Omental fat pad (tissue), 4 donors: ENCODE measurements at places on chromosomes 11 and 22.

- no peak for DNase-seq
Measured at GRCh38 chr22:46635756-46636155, 15.6 kb downstream of the GRAMD4 start.

GRCh38 chr22:39723899-39724351, 153.4 kb downstream of the CACNA1I start:
- no peak for DNase-seq

DNA sequence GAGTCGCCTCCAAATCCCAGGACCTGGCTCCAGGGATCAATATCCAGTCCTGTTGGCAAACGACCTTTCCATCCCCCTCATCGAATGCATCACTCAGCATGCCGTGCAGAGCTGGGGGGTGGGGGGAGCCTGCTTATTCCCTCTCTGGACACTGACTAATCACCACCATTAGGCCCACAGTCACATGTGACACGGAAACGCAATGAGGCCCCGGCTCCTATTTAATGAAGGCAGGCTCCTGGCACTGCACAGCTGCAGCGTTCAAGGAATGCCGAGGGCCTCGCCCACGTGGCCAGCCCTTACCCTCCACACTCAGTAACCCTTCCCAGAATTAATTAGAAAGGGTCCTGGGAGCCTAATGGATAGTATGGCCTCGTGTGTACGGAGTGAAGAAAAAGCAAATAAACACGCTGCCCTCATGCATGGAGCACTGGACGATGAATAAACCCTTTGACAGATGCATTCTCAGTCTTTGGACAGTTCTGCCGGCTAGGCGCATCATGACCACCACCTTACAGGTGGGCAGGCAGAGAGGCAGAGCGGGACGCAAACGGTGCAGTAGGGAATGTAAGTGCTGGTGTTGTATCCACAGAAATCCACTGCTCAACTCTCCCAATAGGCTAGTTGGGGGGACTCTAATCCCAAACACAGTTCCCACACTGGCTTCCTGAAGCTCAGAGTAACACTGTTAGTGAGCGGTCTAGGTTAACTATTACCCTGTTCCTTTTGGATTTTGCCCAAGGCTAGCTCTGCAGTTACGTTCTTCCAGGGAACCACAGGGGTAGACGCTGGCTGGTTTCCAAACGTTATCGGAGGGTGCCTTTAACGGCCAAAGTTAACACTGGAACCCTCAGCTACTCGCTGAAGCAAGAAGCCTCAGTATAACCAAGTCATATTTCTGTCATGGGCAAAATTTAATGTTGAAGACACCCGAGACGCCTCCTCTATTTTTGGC, 490.1 kb downstream of the OPCML start:
- no peak for DNase-seq

- DNase-seq = no peak
Measured at GRCh38 chr22:38923463-38924346, 33.7 kb upstream of the APOBEC3A start.

DNA sequence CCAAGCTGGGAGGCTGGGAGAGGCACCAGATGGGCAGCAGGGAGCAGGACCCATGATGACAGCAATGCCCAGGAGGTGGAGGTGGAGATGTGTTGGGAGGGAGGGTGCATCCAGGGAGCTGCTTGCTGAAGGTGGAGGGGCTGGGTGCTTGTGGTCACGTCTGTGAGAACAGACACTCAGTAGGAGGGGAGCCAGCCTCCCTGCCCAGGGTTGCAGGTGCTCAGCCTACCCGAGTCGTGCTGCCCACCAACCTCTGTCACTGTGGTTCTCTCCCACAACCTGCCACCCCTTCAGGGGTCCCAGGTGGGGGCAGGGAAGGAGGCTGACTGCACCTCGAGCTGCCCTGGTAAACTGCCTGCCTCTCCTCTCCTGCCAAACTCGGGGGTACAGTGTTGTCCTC, 5.5 kb downstream of the PRDX5 start:
- no peak for DNase-seq

GRCh38 chr11:129885381-129885780, 10.0 kb downstream of the NFRKB start:
- no peak for DNase-seq

- DNase-seq = no peak
Measured at GRCh38 chr22:27139935-27140511, 482.6 kb downstream of the MIAT start.

GRCh38 chr11:69969890-69970784, 108.0 kb upstream of the ANO1 start:
- no peak for DNase-seq

- no peak for DNase-seq
Measured at GRCh38 chr11:66119348-66120133, 49.5 kb downstream of the PACS1 start.

- no peak for DNase-seq
Measured at GRCh38 chr11:76263657-76264056, 57.4 kb upstream of the WNT11 start.

GRCh38 chr11:57213342-57214097, 23.5 kb downstream of the APLNR start:
- DNase-seq = no peak

GRCh38 chr11:122393209-122393860, 262.2 kb upstream of the UBASH3B start:
- no peak for DNase-seq

DNA sequence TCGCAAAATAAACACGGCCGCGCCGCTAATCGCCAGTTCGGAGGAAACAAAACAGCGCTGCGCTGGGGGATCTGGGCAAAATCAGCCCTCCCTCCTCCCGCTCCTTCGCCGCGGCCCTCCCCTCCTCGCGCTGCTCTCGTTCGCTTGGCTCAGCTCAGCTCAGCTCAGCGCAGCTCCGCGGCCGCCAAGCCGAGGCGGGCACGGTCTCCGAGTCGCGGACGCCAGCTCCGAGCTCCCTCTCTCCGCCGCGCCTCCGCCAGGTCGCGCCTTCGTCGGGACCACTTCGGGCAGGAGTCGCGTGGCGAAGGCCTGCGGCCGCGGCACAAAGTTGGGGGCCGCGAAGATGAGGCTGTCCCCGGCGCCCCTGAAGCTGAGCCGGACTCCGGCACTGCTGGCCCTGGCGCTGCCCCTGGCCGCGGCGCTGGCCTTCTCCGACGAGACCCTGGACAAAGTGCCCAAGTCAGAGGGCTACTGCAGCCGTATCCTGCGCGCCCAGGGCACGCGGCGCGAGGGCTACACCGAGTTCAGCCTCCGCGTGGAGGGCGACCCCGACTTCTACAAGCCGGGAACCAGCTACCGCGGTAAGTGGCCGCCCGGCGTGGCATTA, at the start of gene SPON1:
SPON1 (plus strand) TSS at position 162 of the 607 bp plus-strand sequence; CDS start at position 344, 182 bp downstream.
- DNase-seq = no peak

- no peak for DNase-seq
Measured at GRCh38 chr22:43878079-43878795, 13.6 kb downstream of the PNPLA5 start.

DNA sequence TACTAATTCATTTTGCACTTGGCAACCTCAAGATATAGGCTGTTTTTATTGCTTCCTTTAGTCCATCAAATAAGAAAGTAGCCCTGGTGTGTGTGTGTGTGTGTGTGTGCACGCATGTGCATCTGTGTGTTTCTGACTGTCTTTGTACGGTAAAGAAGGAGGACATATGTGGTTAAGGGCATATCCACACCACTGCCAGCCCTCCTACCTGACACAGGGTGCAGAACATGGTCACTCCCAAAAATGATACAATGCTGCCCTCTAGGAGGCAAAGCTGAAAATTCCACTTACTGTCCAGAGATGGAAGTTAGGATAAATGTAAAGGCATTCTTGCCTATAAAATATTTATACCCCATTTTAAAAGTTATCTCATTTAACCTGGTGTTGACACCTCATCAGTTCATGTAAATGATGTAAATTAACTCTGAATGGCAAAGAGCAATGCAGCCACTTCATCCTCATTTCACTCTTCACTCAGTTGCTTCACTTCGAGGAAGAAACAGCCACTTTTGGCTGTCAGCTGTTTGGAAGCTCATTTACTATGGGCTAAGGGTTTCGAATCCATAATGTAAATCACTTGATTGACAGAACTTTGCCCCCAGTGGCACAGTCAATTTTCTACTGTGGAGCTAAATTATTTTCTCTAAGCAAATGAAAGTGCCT, 83.1 kb upstream of the MTNR1B start:
- no peak for DNase-seq

- no peak for DNase-seq
Measured at GRCh38 chr11:84685149-84685548, 942.0 kb downstream of the DLG2 start.

GRCh38 chr11:27095059-27095458, 54.4 kb downstream of the BBOX1 start:
- no peak for DNase-seq

DNA sequence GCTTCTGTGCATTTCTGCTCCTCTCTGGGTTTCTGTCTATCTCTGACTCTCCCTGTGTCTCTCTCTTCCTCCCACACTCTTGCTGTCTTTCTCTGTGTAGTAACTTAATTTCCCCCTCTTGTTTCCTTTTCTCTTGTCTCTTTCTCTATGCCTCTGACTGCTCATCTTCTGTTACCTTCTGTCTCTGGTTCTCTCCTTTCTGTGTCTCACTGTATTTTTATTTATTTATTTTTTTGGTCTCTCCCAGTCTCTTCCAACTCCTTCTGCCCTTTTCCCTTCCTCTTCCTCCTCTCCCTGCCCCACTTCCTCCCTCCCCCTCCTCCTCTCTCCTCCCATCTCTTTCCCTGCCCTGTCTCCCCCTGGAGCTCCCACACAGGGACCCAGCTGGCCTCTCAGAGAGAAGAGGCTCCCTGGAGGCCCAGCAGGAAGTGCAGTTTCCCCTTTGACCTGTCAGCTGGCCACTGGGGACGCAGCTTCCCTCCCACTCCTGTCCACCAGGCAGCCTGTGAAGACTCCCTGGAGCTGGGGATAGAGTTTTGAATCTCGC, 38.3 kb upstream of the MYH9 start:
- DNase-seq = no peak

DNA sequence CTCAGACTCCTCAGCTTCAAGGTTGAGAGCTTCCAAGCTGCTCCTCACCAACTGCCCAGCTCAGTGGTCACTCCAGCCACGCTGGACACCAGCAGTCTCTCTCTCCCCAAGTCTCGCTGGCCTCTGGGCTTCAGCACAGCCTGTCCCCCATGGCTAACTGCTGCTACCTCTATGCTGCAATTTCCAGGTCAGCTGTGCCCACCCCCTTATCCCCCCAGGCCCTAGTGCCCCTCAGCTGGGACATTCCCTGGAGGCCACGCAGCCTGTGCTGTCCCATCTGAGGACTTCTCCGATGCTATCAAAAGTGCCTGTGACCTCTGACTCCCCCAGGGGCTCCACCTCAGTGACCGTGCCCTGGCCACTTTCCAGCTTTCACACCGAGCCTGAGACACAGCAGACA, 37.5 kb upstream of the PHF21B start:
- no peak for DNase-seq

GRCh38 chr22:17914474-17914873, 109.9 kb downstream of the MICAL3 start:
- no peak for DNase-seq

DNA sequence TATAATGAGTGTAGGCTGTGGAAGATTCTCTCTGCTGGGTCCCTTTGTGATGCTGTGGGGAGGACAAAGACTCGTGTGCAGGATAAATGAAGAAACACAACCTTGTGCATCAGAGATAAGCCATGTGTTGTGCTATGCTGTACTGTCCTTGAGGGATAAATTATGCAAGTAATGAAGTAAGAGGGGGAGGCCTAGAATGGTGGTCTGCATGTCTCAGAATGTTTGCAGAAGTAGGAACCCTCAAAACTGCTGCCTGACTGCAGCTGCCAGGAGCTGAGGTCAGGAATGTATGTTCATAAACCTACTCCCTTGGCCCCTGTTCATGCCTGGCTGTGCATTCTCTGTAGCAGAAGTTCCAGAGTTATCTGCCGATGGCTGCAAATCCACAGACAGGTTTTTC, 4.6 kb upstream of the SMCO4 start:
- no peak for DNase-seq

DNA sequence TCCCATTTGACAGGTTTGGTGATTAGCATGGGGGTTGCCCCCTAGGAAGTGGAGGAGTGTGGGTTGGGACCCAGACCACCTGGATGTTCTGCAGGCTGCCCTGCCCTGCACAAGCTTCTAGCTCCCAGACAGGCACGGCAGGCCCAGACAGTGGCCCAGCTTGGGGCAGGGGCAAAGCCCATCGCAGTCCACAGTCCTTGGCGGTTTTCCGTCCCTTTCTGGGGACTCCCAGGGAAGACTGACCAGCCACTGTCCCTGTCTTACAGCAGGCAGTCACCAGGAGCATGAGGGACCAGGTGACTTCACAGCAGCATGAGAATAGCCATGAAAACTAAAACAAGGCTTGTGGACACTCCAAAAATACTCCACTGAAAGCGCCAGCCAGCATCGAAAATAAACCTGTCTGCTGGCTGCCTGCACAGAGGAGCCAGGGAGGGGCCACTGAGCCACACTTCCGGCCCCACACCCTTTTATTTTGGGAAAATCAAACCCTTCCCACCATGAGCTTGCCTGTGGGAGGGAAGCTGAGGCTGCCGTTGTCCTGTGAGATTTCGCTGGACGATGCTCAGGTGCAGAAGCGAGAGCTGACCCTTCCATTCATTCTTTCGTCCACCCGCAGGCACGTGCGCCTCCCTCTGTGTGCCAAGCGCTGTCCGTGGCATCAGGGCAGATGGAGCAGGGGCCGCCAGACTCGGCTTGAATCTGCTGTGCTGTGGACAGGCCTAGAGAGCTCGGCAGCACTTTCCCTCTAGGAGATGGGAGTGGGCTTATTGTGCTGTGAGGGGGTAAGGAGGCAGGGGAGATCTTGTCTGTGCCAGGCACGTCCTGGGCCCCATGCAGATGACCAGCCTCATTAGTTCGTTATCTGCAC, 28.0 kb downstream of the FADD start:
- no peak for DNase-seq

GRCh38 chr11:44559207-44559939, 6.1 kb upstream of the CD82 start:
- DNase-seq = no peak

- no peak for DNase-seq
Measured at GRCh38 chr11:132734217-132734616, 798.1 kb downstream of the OPCML start.

GRCh38 chr11:133386262-133386661, 146.0 kb downstream of the OPCML start:
- no peak for DNase-seq

GRCh38 chr11:77212314-77213007, 84.4 kb downstream of the MYO7A start:
- DNase-seq = no peak

- no peak for DNase-seq
Measured at GRCh38 chr22:28032861-28033260, 113.8 kb upstream of the PITPNB start.

DNA sequence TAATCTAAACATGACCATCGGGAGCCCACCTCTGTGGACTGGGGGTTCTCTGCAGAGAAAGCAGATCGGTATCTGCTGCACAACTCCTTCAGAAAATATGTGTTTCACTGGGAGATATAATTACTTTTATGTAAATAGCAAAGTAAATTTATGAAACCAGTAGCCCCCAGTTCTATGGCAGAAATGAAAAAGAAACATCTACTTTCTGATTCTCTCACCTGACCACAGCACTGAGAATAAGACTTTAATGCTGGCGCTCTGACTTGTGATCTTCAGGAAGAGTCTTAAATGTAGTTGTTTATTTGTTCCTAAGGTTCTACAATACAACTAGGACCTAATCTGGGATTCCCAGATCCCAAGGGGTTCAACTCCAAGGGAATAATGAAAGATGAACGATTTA, 518.0 kb downstream of the DLG2 start:
- no peak for DNase-seq
